CD4-positive, alpha-beta T cell treated with Interferon alpha-2 for 1 hour (primary cell): ENCODE measurements at places on chromosomes 2 and 18.

GRCh38 chr2:108691447-108691846 is 27.8 kb upstream of the RANBP2 start:
- no peak for DNase-seq

DNA sequence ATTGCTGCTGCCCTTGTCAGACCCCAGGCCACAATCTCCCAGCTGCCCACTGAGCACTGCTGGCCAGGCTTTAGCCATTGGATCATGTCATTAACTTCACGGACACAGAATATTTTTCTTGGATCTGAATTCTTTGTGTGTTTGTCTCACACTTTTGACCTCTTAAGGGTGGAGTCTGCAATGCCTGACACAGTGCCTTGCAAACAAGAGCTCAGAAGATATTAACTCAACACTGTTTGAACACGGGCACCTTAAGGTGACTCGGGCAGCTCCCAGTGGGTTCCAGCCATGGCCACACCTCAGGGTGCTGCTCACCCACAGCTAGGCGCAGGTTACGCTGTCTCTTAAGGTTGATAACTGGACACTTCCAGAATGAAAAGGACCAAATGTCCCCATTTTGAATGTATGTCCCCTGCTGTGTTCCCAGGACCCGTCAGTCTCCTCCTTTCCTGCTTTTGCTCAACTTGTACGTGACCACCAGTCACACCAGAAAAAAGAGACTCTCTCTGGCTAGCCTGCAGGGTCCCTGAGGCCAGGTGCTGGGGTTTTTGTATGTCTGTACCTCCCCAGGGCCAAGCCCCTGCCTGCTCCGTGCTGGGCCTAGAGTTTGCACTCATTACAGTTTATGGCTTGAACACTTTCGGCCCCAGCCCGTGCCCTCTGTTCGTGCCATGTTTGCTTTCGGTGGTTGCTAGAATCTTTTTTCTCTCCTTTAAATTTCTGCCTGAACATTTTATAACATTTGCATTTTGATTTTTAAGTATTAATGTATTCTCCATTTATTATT is 33.4 kb upstream of the TMEM131 start:
- no peak for DNase-seq

- DNase-seq, result no peak
Observed at GRCh38 chr2:24521162-24521857, 30.3 kb downstream of the NCOA1 start.

DNA sequence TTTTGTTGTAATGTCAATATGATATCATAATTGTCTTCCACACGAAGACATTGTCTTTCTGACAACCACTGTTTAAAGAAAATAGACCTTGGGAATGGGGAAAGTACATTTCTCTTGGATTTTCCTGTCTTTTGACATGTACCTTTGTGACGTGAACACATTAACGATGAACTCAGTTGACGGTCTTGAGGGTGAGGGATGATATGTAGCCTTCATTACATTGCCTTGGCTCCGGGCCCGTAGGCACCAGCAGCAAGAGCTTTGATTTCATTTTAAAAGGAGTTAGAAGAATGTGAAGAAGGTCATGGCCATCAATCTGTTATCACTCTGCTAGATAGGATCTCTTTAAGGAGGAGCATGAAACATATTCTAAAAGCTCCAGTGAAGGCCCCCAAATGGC is 80.9 kb downstream of the LYPD6B start:
- no peak for DNase-seq

GRCh38 chr2:9525266-9525665 is 30.4 kb downstream of the ADAM17 start:
- no peak for DNase-seq

GRCh38 chr2:110853516-110853915 is 121.1 kb downstream of the ACOXL start:
- DNase-seq, result peak; percentile 52
